ENCODE measurements at places on chromosomes 13 and 19. TPM values are rescaled to one million over a fixed set of nuclear protein-coding genes. Genes with fewer than 3 reads are reported as not detected.

DNA sequence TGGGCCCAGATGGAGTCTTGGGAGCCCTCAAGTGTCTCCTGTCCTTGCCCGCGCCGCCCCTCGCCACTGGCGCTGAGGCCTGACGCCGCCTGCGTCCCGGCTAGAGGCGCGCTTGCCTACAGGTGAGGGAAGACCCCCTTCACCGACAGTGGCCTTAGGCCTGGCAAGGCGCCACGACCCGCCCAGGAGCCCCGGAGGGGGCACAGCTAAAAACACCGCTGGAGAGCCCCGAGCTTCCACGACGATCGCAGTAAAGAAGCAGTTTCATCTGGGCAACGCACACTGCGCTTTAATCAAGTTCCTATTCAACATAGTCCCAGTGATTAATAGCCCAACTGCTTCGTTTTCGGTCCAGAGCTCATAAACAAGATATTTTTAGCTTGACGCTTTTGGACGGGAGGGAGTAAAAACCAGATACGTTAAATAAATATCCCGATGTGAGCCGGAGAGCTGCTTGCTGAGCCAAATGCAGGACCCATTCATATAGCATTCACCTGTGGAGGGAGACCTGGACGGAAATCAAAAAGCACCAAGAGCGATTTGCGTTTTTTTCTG, 1.5 kb upstream of the CEBPA start:
- DNase-seq = no peak

TLE6 gene
- 0.70 TPM for total RNA-seq

- DNase-seq = no peak
Observed at GRCh38 chr13:96273196-96273595, 183.3 kb downstream of the HS6ST3 start.

GRCh38 chr13:109101550-109102144, 472.2 kb downstream of the MYO16 start:
- no peak for DNase-seq

DNA sequence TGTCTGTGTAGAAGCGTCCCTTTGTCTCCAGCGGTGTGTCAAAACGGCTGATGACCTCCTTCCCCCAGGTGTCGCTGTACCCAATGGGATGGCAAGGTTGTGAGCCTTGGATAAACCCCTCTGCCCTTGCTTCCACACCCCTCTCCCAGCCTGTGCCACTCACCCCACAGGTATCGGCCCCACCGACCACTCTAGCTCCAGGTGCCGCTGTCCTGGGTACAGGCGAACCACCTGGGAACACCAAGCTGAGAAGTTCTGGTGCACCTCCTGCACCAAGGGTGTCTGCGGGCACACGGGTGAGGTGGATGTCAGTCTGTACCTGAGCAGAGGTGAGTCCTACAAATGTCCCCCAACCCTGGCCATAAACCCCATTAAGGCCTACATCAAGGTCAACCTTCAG, 16.6 kb downstream of the MAN2B1 start:
- DNase-seq = no peak

GRCh38 chr13:45838171-45838745, 13.3 kb downstream of the SIAH3 start:
- DNase-seq = no peak

ZNF613 gene
- 3.1 TPM for total RNA-seq

DNA sequence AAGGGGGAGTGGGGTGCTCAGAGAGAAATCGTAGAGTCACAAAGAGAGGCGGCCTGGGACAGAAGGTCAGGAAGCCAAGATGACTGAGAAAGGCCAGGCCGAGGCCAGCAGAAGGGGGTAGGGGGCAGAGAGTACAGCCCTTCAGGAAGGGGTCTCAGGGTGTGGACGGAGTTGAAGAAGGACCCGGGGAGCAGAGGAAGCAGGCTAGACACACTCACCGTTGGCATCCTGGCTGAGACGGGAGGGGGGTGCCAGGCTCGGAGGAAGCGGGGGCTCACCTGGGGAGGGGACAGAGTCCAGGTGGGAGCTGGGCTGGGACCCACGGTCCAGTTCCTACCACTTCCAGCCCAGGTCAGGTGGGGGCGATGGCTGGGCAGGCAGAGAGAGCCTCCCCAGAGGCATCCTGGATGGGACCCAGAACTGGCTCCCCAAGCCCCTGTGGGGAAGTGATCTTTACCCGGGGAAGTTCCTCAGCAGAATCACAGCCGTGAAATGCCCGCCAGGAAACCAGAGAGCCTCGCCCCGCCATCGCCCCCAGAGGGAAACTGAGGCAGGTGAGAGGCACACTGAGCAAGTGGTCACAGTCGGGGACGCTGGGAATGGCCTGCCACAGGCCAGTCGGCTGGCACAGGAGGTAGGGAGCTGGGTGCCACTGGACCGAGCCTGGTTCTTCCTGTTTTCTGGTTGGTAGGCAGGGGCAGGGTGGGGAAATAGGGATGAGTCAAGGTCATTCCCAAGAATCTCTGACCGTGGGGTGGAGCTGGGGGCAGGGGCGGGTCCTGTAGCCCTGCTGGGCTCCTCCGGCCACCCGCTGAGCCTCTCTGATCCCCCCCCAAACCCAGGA, 1.4 kb downstream of the MATK start:
- DNase-seq = no peak

DNA sequence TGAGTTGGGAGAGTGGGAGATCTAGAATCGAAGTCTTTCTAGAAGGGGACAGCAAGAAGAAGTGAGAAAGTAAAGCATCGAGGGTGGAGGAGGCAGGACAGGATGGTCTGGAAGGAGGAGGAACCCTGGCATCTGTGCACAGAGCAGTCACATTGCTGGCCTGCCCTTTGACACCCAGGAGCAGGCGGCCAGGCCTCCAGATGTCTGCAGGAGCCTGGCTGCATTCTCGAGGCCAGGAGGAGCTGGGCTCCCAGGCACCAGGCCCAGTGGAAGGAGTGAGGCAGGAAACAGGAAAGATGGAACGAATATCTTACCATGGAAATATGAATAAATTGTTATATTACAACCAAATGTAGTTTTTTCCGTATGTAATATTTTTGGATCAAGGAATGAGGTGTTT, 27.7 kb upstream of the ARGLU1 start:
- peak; percentile 68 for DNase-seq

DNA sequence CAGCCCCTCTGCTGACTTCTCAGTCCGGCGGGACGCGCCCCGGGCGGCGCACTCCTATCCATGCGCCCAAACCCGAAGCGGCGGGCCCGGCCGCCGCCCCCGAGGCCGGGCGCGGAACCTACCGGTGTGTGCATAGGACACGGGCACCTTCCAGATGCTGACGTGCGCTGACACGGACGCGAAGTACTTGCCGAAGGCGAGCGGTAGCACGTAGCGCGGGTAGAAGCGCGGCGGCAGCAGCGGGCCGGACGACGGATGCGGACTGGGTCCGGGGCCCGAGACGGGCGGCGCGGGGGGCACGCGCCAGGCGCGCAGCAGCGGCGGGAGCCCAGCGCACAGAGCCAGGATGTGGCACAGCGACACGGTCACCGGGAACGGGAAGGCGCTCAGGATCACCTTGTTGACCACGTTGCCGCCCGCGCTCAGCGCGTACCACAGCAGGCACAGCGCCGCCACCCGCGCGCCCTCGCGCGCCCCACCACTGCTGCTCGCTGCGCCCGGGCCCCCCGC, 338 bp downstream of the SLC35E1 start:
- DNase-seq = peak; percentile 59

All from Right ventricle myocardium superior (tissue), 1 donor.